ENCODE measurements at places on chromosomes 7 and 10.

DNA sequence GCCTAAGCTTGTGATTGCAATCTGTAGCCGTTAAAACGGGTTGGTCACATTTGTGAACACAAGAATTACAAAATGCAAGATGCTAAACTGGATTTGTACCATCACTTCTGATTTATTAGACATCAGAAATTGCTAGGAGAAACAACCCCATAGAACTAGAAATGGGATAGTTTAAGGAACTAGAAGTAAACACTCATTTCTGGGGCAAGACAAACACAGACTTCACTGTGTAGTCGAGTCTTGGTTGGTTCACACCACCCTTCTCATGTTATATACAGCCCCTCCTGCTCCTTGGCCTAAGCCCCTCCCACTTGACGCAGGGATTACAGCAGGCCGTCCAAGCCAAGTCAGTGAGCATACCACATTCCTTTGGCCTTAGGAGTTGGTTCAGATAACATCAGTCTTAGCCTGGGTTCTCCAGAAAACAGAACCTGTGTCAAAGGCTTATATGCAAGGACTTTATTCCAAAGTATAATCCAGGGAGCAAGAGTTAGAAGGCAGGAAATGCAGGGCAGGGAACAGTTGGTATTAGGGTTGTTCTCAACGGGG is 2.0 kb upstream of the NRAP start:
- DNase-seq = no peak

GRCh38 chr10:65033957-65034356 is 1512.8 kb downstream of the REEP3 start:
- DNase-seq = no peak

DNA sequence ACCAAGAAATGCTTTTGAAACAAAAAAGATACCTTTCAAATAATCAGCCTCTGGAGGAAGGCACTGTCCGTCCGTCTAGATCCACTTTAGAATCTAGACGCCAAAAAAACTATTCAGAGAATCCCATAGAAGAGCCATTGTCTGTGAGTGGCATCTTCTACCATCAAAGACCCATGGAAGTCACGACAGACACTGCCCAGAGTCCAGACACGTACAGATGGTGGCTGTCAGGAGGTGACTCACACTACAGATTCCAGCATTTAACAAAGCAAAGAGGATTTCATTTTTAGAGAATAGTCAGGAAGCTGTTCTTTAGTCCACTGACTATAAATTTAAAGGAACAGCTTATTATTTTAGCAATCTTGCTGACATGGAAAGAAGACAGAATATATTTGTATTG is 11.7 kb downstream of the C1QL3 start:
- no peak for DNase-seq

GRCh38 chr10:70458329-70459060 is 17.0 kb upstream of the NODAL start:
- DNase-seq = peak; percentile 48

- DNase-seq = no peak
These were observed 534 bp upstream of the ACBD5 start for GRCh38 chr10:27241010-27241651.

- DNase-seq = no peak
These were observed 265.0 kb downstream of the CELF2 start for GRCh38 chr10:11282661-11283060.

DNA sequence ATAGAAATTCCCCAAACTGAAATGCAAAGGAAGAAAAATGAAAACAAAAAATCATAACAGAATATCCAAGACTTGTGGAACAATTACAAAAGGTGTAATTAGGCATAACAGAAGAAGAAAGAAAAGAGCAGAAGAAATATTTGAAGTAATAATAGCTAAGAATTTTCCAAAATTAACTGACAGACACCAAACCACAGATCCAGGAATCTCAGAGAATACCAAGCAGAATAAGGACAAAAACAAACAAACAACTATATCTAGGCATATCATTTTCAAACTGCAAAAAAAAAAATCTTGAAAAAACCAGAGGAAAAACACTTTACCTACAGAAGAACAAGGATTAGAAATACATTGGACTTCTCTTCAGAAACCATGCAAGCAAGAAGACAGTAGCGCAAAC is 25.5 kb downstream of the CFAP70 start:
- no peak for DNase-seq

DNA sequence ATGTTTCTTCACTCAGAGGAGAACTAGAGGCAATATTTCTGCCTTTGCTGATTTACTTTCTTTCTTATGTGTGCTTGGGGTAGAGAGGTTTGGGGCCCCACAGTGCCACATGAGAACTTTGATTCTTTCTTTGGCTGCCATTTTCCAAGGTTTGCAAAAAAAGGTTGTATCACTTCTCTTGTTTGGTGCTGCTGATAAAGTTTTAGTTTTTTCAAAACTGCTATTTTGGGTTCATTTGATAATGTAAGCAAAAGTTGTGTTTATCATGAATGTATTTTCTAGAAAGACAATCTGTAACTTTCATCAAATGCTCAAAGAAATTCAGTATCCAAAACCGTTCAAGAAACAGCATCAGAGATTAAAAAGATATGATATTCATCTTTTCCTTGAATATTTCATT is 30.6 kb upstream of the PARP12 start:
- no peak for DNase-seq

DNA sequence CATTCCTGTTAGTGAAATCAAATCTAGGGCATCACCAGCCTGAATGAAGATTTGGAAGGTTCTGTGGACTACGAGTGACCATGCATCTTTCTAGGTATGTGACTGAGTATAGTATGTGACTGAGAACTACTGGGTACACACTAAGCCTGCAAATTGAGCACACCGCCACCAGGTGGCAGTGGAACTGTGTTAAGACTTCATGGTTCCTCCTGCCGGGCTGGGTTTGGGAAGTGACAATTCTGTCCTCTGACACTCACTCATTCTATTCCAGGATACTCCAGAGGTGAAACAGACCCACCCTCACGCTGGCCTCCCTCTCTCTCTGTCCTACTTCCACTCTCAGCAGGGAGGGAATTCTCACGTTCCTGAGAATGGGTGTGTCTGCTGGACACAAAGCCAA is 84.0 kb upstream of the TMEM248 start:
- no peak for DNase-seq

- DNase-seq = no peak
These were observed 13.9 kb downstream of the BRAT1 start for GRCh38 chr7:2541291-2542010.

DNA sequence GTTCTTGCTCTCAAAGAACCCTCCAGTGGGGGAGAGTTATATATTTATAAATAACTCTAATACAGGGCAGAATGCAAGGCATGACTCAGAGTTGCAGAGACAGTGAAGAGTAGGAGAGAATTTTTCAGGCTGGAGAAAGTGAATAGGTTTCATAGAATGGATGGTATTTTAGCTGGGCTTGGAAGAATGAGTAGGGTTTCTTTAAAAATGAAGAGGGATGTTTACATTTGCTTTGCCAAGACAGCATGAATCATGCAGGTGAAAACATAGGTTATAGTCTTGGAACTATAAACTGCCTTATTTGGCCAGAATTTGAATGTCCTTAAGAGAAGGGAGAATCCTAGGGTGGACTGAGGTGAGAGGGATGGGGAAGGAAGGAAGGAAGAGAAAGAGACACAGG is 124.8 kb downstream of the CPED1 start:
- DNase-seq = peak; percentile 19

DNA sequence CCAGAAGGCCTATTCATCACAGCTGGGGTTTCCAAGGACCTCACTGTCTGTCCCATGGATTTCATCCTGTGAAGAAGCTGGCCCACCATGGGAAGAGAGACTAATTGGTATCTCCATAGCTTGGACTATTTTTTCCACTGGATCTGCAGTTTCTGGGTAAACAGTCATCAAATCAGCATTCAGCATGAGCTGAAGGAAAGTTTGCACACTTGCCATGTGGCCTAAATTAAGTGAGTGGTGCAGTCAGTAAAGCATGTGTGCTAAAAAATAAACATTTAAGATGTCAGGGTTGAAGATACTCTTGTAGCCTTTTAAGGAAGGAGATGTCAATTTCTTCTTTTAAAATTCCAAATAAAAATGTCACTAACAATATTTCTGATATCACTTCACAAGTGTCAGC is 381.1 kb upstream of the ZMIZ1 start:
- no peak for DNase-seq

DNA sequence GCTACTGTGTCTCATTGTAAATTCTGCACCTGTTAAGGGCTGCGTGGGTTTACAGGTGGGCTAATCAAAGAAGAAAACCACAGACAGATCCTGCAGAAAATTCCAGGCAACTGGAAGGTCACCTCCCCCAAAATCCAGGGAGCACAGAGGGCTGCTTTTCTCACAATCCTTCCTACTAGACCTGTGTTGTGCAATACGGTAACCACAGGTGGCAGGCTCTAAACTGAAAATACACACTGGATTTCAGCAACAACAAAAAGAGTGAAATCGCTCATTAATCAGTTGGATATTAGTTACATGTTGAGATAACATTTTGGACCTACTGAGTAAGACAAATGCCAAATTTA is 83.2 kb downstream of the SLC16A9 start:
- no peak for DNase-seq

DNA sequence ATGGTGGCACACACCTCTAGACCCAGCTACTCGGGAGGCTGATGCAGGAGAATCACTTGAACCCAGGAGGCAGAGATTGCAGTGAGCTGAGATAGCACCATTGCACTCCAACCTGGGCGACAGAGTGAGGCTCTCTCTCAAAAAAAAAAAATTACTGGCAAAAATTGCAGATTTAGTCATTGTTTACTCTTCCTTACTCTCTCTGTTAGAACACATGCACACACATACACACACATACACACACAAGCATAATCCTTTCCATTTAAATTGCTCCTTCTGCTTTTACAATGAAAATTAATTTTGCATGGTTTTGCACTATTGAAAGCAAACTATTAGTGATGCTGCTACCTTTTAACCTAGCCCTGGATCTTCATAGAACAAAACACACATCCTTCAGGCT is 15.4 kb upstream of the UCN3 start:
- DNase-seq = no peak

GRCh38 chr10:80131499-80131901 is 1.0 kb upstream of the PLAC9 start:
- DNase-seq = no peak

GRCh38 chr7:84668116-84668515 is 473.5 kb upstream of the SEMA3A start:
- no peak for DNase-seq

- no peak for DNase-seq
These were observed 117.6 kb upstream of the DNAJB12 start for GRCh38 chr10:72472306-72472705.

- peak; percentile 22 for DNase-seq
These were observed at the start of gene CARD11 for GRCh38 chr7:3043544-3044371. TSS of gene CARD11 (minus strand) at chr7:3043867. CDS start at chr7:2958506, 85,361 bp downstream.

- no peak for DNase-seq
These were observed 38.6 kb downstream of the ZCCHC24 start for GRCh38 chr10:79406683-79407422.

GRCh38 chr10:79402625-79402946 is 42.8 kb downstream of the ZCCHC24 start:
- DNase-seq = no peak
